ENCODE measurements at places on chromosomes 16 and 17.

DNA sequence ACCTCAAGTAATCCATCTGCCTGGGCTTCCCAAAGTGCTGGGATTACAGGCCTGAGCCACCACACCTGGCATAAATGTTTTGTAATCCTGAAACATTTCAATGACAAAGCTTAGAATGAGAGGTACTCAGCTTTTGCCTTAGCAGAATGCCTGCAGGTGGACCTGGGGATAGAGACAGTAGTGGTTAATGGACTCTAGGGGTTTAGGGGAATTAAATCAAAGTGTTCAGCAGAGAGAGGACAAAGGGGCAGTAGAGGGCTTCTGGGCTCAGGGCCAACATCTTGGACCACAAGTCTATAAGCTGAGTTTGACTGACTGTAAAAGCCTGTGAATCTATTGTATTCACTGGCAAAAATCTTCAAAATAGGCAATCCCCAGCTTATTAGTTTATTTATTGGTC is 36.0 kb upstream of the MED13 start:
- DNase-seq: no peak

DNA sequence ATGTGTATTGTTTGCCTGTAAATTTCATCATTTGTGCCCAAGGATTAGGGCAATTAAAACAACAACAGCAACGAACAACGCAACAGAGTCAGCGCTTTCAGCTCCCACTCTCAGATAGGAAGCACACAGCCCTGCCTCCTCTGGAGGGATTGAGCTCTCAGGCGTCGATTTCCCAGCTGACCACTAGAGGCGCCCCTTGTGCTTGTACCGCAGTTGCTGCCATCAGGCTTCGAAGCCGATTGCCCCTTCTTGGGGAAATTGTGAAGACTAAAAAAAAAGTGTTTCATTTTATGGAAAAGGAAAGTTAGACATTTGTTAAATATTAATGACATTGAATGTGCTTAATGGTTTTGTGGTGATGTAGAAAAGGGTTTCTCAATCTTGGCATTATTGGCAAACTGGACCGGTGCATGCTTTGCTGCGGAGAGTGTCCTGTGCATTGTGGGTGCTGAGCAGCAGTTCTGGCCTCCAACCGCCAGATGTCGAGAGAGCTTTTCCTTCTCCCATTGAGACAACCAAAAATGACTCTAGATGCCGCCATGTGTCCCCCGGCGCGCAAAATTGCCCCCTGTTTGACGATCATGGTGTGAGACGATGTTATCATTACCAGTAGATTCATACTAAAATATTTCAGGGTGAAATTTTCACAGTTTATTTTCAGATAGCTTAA is 650.4 kb upstream of the RBFOX1 start:
- no peak for DNase-seq

GRCh38 chr17:49035470-49036269 is 38.5 kb downstream of the IGF2BP1 start:
- DNase-seq: no peak

GRCh38 chr17:79022507-79022991 is 1.4 kb upstream of the C1QTNF1 start:
- DNase-seq: no peak

GRCh38 chr16:69309316-69309715 is 1.8 kb upstream of the VPS4A start:
- no peak for DNase-seq

DNA sequence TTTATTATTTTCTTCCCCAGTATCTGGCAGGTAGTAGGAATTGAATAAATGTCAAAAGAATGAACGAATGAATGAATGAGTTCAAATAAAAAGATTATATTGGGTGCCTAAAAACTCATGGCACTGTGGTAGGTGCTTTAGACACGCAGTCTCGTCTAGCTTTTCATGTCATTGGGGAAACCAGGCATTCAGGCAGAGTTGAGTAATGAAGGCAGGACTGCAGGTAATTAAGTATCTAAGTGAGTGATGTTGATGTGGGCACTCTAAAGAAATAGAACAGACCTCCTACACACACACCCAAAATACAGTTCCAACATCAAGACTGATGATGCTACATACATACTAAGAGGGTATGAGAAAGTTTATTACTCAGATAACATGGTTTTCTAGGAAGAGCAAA is 96.6 kb downstream of the ZNF18 start:
- no peak for DNase-seq

DNA sequence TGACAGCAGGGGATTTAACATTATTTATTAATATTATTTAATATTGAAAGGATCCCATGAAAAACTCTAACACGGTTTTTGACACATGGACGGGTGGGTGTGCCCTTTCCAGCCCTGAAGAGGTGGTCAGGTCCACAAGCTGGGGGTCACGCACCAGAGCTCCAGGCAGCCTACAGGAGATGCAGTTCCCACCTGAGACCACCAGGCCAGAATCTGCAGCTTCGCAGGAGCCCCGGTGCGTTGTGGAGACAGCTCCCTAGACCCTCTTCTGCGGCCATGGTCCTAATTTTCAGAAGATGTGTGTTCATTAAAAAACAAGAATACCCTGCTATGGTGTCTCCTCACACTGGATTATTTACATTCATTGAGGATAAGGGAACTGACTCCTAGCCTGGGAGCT is 331.1 kb downstream of the C16orf95 start:
- no peak for DNase-seq

- no peak for DNase-seq
Observed at GRCh38 chr16:10020866-10021265, 161.4 kb downstream of the GRIN2A start.

DNA sequence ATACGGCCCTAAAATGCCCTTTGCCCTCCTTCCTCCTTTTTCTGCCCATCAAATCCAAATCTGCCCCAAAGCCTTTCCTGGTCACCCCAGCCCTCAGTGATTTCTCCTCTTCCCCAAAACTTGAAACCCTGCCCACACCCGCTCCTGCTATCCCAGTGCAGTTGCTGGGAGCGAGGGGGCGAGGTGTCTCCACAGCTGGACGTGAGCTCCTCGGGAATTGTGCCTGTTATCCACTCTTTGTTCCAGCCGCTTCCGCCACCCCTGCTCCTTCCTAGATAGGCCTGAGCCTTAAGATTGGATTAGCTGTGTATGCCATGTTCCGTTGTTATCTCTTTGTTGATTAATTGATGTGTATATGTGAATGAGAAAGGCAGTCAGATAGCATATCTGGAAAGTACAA is 2.6 kb upstream of the KRT35 start:
- no peak for DNase-seq

GRCh38 chr17:28225271-28225670 is 93.7 kb upstream of the TMEM97 start:
- DNase-seq: no peak

DNA sequence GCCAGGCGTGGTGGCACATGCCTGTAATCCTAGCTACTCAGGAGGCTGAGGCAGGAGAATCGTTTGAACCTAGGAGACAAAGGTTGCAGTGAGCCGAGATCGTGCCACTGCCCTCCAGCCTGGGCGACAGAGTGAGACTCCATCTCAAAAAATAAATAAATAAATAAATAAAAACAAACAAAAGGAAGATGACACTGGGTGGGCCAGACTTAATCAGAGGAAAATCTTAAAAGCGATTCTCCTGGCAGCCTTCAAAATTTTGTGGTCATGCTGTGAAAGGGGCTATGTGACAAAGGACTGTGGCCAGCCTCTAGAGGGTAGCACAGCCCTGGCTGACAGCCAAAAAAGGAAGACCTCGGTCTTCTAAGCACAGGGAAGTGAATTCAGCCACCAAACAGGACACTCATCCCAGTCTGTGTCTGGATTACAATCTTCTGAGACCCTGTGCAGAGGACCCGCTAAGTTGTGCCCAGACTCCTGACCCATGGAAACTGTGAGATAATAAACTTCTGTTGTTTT is 391.1 kb downstream of the CNTNAP4 start:
- no peak for DNase-seq

DNA sequence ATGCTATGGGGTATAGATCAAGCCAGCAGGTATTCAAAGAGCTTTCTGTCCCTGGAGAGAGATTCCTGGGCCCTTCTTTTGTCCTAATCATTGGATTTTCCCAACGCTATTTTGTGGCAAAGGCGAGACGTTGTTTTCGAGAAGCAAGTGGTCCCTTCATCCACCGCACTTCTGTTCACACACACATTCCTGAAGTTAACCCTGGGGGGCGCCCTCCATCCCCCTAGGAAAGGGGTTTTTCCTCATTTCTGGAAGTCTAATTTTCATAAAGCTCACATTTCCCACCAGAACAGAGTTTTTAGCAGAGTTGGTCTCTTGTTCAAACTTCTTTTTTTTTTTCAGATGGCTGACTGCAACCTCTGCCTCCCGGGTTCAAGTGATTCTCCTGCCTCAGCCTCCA is 11.9 kb downstream of the SCGB1C2 start:
- no peak for DNase-seq

DNA sequence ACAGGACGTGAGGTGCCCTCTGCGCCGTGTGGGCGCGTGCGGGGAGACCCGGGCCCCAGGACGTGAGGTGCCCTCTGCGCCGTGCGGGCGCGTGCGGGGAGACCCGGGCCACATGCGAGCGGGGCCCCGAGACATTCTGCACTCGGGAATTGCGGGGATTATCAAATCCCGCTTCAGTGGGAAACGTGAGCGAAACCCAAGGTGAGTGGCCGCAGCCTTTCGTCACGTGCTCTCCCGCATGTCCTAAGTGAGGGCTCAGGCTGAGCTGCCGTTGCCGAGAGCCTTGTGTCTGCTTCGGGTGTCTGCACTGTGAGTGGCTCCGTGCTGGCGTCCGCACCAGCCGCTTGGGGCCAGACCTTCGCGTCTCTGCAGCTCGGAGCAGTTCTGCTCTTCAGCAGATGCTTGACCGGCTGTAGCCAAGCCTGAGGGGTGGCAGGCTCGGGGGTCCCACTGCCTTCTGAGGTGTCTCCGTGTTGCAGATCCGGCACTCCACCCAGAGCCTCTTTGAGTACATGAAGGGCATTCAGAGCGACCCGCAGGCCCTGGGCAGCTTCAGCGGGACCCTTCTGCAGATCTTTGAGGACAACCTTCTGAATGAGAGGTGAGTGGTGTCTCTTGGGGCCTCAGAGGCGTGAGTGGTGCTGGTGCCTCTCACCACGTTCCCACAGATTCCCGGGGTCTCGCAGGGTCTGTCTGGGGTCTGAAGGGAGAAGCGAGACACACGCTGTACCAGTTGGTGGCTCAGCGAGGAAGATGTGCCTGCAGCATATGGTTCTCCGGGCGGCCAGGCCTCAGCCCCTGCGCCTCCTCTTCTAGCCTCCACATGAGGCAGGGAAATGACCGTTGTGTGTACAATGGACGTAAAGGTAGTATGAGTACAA is 90.5 kb upstream of the ZNF750 start:
- no peak for DNase-seq

- DNase-seq: no peak
Observed at GRCh38 chr17:66138120-66138519, 53.8 kb downstream of the CEP112 start.

- no peak for DNase-seq
Observed at GRCh38 chr16:28491230-28491969, 474 bp downstream of the CLN3 start.

DNA sequence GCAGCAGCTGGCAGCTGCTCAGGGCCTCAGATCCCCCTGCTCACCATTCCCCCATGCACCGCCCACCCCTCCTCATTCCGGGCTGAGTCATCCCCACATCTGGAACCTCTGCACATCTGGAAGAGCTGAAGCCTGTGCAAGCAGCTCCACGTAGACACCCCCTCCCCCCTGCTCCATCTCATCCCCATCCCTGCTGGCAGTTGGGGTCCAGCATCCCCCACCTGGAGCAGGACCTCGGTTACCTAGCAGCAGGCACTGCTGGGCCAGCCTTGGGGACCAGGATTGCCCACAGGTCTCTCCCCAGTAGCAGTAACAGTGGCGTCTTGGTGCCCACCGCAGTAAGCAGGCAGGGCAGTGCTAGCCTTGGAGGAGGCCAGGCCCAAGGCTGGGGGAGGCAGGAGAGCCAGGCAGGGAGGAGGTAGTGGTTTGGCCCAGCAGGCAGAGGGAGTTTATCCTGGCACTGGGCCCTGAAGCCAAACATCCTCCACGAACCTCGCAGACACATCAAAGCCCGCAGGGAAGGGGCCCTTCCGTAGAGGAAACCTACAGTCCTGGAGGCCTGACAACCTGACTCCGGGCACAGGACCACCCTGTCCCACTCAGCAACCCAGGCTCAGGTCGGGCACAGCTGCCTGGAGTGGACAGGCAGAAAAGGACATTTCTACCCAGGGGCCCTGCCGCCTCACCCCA is 7.7 kb upstream of the TMEM92 start:
- DNase-seq: no peak

GRCh38 chr16:85112364-85112763 is at the start of gene CIBAR2:
TSS of gene CIBAR2 (minus strand) at chr16:85112472. CDS start at chr16:85112352, 120 bp downstream.
- no peak for DNase-seq

- no peak for DNase-seq
Observed at GRCh38 chr16:9296271-9296590, 204.8 kb downstream of the HAPSTR1 start.

DNA sequence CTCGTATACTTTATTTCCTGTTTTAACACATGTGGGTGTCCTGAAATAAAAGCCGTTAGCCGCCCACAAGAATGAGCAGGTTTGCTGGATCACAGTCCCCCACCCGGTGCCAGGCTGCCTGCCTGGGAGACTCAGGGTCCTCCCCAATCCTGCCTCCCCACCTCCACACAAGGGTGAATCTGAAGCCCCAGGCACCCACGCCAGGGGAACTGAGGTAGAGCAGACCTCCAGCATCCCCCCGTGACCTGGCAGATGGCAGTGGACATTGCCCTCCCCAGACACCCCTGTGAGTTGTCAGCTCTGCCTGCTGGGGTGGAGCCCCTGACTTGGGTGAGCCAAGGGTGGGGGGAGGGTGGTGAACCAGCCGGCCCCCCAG is 114.8 kb downstream of the METRNL start:
- no peak for DNase-seq

GRCh38 chr17:78414178-78415162 is 36.0 kb downstream of the PGS1 start:
- DNase-seq: no peak

- DNase-seq: no peak
Observed at GRCh38 chr17:40124279-40125141, 2.7 kb downstream of the MSL1 start.

DNA sequence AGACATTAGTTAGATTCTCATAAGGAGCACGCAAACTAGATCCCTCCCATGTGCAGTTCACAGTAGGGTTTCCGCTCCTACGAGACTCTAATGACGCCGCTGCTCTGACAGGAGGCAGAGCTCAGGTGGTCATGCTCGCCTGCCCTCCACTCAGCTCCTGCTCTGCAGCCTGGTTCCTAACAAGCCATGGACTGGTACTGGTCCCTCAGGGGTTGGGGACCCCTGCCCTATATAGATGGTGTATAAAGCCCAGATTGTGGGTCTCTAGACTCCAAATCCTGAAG is 52.1 kb upstream of the LYRM9 start:
- no peak for DNase-seq

DNA sequence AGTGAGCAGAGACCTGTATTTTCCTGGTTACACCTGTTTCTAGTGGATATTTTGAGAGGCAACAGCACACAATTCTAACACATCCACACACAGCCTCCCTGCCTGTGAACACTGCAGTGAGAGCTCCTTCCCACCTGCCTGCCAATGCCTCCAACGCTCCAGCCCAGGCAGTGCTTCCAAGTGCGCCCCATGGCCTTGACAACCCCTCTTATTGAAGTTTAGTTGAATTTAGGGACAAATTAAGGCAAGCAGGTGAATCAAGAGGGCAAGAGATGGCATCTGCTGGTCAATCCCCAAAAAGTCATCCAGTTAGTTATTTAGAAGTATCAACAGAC is 4.7 kb upstream of the MXRA7 start:
- DNase-seq: no peak

GRCh38 chr17:59377410-59377809 is 46.0 kb downstream of the YPEL2 start:
- DNase-seq: no peak
